Activated CD8-positive, alpha-beta memory T cell treated with anti-CD3 and anti-CD28 coated beads, Interleukin-2, amount 10 ng/mL, durations not matched to agents 7 days and 5 days (primary cell): ENCODE measurements at places on chromosomes 1 and 21. TPM values are rescaled to one million over a fixed set of nuclear protein-coding genes. Genes with fewer than 3 reads are reported as not detected.

Gene CELA2A
- not detected for total RNA-seq

Gene RNU1-1
- total RNA-seq: 922 TPM

Gene OLIG2
- total RNA-seq: not detected

Gene RPTN
- total RNA-seq: not detected

Gene ZNF648
- total RNA-seq: not detected

Gene SPAG17
- not detected for total RNA-seq

Gene GJC2
- 1.1 TPM for total RNA-seq

Gene NEGR1
- total RNA-seq: not detected

Gene FCRL5
- total RNA-seq: not detected

Gene RAB7B
- total RNA-seq: not detected

Gene C1orf185
- total RNA-seq: not detected

Gene RHBDL2
- total RNA-seq: not detected

Gene CSMD2
- not detected for total RNA-seq

Gene LCE1A
- not detected for total RNA-seq

Gene C1QC
- total RNA-seq: not detected

Gene HOOK1
- 2.3 TPM for total RNA-seq

Gene RIIAD1
- not detected for total RNA-seq

Gene MYBPH
- not detected for total RNA-seq

Gene ABCD3
- 22.6 TPM for total RNA-seq

Gene UBE2U
- not detected for total RNA-seq

Gene RGS18
- 0.79 TPM for total RNA-seq

Gene ZBTB18
- 6.3 TPM for total RNA-seq

Gene SLAMF6
- 28.8 TPM for total RNA-seq

Gene FRRS1
- 3.6 TPM for total RNA-seq

Gene SYDE2
- total RNA-seq: 1.4 TPM

Gene SLC35F3
- total RNA-seq: 13.8 TPM
